CD4-positive, alpha-beta T cell treated with Interleukin-6 at 100 ng/mL for 8 hours (primary cell): ENCODE measurements at places on chromosomes 12 and 14.

DNA sequence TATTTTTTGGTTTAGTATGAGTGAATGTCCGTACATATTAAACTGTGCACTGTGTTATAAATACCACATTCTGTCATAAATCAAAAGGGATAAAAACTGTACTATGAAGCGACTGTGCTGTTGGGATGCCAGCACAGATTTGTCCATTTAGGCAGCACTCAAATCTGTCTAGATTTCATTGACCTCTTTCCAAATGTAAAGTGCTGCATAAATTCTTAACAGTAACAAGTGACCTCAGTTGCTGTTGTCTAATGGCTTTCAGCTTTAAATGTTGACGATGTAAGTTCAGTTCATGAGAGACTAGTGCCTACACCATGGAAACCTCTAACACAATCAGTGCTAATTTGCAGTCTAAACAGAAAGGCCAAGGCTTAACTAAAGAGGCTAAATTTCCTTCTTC lies 531.4 kb upstream of the LMO3 start:
- no peak for DNase-seq

DNA sequence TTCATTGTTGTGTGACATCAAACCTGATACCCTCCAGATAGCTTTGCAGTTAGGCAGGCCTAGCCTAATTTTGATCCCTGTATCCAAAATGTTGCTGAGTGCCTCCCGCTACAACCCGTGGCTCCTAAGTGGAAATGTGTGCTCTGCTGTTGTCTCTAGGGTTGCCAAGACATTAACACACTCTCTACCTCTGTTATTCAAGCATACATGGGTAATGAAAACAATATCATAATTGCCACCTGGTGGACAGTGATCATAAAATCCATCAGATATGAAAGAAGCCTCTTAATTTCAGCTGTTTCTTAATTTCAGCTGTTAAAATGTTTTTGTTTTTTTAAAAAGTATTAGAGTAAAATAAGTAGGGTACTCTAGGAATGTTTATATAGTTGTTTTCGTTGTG lies 93.5 kb downstream of the PLEKHA5 start:
- no peak for DNase-seq

DNA sequence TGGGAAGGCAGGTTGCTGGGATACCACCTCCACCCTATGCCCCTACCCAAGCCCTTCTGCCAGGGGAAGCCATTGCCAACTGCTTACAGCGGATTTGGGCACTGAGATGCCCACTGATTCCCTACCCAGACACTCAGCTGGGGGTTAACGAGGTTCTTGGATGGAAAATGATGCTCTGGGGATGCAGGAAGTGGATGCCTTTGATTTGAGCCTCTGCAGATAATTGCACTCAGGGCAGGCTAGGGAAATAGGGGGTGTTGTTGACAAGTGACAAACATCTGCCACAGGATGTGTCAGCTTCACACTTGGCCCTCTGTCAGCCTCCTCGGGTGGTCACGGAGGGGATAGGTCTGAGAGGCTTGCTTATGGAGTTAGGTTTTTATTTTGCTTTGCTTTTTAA lies 57.4 kb downstream of the RPH3A start:
- no peak for DNase-seq

DNA sequence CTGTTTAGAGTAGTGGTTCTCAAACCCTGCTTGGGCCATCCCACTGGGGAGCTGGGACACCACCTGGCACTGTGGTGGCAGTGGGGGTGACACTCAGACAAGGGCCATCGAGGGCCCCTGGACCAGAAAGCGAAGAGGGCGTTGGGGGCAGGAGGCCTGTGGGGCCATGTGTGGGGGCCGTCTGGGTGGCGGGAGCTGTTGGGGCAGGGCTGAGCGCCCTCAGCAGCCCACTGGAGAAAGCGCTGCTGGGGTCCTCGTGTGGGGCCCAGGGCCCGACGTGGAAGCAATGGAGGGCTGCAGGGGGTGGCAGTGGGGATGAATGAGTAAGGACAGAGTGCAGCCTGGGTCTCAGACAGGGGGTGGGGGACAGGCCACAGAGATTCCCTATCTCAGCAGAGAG lies 5.9 kb upstream of the ADSS1 start:
- no peak for DNase-seq

DNA sequence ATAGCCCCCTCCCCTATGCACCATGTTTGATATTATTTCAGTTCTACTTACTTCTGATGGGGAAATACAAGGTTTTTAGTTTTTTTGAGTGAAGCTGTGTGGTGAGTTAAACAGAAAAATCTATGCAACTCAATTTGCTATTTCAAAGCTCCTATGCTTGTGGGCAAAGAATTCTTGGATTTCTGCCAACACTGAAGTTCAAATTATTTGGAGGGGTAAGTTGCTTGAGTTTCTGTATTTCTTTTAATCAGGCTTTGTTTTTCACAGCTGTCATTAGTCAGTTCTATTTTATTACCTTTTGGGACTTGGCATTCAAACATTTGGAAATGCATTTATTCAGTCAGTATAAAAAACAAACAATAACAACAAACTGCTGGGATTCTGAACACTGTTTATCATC lies 407.5 kb upstream of the MGAT4C start:
- no peak for DNase-seq

GRCh38 chr14:93054006-93054405 lies 61.7 kb downstream of the ITPK1 start:
- DNase-seq = no peak

DNA sequence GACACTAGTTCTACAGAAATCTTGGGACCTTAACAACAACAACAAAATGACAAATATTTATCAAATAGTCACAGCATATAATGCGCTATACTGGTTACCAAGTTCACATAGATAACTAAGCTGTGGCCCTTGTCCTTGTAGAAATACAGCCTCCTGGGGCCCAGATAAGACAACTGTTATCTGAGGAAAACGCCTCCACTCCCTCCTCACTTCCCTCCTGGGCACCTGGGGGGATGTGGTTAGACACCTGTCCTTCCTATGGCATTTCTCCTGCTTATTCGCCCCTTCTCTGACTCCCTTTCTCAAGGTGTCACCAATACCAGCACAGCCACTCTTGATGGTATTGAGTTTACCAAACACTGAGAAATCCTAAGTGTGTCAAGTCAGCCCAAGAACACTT lies 419.4 kb downstream of the RAD51B start:
- no peak for DNase-seq

DNA sequence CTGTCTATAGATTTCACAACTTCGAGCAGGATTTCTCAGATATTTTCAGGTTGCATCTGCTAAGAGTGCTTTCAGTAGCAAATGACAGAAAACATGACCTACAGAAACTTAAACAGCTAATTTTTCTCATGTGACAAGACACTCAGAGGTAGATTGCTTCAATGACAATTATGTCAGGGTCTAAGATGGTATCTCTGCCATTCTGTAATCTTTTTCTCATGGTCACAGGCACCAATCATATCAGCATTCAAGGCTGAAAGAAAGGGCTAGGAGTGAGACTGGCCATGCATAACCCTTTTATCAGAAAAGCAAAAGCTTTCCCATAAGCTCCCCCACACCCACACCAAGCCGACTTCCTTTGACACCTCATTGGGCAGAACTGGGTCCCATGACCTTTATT lies 450.5 kb upstream of the FAR2 start:
- no peak for DNase-seq

DNA sequence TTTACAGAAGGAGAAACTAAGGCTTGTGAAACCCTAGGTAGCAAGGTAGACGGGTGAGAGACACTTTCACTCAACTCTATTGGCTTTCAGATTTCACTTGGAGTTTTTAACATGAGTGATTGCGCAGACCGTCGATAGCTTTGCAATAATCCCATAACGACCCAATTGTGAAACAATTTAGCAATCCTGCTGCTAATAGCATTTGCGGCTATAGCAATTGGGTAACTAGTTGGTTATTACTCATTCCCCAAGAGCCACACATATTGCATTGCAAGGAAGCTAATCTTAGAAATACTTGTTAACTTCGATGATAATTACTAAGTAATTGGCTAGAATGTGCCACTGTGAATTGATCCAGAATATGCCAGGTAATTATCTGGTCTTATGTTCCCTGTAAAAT lies 159.9 kb upstream of the NOS1 start:
- no peak for DNase-seq

DNA sequence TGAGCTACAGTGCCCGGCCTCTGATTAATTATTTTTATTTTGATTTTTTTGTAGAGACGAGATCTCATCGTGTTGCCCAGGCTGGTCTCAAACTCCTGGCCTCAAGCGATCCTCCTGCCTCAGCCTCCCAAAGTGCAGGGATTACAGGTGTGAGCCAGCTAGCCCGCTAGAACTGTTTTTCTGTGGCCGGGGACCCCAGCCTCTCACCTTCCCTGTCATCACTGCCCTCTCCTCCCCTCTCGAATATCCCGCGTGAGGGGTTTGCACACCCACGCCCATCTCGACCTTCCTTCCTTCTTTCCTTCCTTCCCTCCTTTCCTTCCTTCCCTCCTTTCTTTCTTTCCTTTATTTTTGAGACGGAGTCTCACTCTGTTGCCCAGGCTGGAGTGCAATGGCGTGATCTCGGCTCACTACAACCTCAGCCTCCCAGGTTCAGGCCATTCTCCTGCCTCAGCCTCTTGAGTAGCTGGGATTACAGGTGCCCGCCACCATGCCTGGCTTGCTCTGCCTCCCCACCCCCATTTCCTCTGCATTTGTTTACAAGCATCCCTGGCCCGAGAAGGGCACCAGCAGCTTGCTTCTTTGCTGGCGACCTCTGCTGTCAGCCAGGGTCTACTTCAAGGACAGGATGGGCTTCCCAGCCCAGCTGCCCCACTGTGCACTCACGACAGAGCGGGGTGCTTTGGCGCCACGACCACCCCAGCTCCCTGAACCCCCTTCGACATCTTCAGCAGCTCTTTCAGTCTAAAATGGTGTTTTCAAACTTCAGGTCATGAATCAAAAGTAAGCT lies 4.3 kb upstream of the TRAF3 start:
- DNase-seq = no peak

DNA sequence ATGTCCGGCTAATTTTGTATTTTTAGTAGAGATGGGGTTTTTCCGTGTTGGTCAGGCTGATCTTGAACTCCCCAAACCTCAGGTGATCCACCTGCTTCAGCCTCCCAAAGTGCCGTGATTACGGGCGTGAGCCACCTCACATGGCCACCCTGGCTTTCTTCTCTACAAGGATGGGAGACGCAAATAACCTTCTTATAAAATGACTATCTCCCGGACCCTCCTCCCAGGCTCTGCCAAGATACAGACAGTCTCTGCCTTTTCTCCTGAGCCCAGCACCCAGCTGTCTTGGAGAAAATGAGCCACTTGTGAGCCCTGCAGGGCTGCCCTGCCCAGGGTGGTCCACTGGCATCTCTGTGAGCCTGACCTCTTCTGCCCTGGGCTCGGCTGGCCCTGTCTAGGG lies 34.7 kb upstream of the RBM19 start:
- no peak for DNase-seq
